GM12864 (cell line): ENCODE measurements at places on chromosomes 5 and 9.

DNA sequence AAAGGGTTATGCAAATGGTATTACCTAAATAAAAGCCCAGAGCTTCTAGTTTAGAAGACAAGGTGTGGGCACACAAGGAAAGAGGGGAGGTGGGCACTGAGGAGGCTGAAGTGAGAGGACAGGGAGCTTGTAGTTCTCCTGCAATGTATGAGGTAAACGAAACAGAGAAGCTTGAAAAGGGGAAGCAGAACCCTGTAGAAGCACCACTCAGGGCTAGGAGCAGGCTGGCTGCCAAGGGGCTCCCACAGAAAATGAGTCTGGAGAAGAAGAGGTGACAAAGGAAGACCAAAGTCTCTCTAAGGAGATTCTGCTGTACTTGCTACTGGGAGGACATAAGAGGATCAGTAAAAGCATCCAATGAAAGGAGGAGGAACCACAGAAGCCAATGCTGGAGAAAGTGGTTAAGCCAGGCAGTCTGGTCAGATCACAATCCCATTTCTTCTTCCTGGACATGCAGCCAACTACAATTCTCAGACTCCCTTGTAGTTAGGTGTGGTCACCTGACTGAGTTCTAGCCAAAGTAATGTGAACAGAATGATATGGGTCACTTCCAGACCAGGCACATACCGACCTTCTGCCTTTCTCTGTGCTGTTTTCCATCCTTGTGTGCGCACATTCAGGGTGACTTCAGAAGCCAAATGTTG, 174.5 kb upstream of the MAP3K1 start:
- peak; percentile 19 for DNase-seq

- no peak for DNase-seq
Observed at GRCh38 chr9:70778568-70778967, 342.9 kb downstream of the TRPM3 start.

DNA sequence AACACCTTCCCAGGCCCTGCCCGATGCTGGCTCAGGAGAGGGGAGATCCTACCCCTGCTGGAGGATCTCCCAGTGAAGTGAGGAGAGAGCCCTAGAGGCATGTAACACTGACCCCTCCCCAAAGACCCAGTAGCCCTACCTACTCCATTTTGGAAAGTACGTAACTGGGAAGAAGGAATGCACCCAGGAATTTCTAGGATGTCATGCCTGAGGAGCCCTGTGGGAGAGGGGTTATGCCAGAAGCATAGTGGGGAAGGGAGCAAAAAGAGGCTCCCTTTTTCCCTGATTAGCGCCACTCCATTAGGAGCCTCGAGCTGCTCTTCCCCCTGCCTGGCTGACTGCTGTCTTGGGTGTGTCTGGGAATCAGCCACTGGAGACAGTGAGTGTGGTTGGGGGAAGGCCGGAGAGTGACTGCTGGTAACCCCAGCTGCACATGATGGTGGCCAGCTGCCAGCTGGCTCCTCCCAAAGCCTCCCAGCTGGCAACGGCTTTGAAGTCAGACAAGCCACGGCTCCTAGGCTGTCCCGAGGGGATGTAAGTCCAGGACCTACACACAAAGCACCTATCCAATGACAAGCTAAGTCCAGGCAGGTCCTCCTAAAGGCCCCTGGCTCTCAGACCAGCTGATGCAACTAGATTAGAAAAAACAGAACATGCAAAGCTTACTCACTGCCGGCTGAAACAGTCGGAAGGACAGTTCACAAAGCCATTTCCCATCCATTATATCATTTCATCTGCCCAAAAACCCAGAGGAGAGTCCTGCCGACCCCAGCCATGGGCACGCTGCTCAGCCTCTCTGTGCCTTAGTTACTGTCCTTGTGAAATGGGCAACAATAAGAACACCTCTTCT, 136.5 kb upstream of the ABCA1 start:
- no peak for DNase-seq

DNA sequence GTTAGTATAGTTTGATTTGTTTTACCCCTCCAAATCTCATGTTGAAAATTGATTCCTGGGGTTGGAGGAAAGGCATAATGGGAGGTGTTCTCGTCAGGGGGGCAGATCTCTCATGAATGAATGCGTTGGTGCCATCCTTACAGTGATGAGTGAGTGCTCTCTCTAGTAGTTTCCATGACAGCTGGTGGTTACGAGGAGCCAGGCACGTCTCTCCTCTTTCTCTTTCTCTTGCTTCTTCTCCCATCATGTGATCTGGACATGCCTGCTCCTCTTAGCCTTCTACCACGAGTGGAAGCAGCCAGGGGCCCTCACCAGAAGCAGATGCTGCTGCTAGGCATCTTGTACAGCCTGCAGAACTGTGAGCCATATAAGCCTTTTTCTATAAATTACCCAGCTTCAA, 454.1 kb downstream of the EFNA5 start:
- DNase-seq: no peak

GRCh38 chr9:95091601-95092261, 225.8 kb downstream of the FANCC start:
- DNase-seq: no peak

DNA sequence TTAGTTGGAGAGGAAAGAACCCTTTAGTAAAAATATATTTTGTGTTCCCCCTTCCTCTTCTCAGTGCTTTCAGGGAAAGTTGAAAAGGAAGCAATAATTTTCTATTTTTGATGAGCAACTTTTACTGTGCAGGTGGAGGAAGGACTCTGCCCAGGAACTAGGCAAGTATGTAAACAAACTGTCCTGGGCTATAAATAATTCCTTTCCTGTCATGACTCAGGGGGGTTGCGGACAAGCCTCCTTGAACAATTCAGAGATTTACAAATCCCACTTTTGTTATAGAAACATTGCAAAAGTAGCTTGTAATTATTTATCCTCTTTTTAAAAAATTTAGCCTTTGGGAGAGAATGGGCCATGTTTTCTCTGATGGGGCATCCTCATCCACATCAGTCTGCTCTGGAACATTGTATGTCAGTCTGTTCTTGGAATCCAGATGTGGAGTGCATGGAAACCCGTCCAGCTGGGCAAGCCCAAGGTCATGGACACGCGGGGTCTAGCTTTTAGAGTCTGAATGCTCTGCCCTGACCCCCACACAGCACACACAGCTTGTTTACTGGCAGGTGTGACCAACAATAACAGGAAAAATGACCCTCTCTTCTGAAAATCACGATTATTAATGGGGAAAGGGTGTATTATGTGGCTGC, 127.6 kb downstream of the GADD45G start:
- DNase-seq: no peak

- no peak for DNase-seq
Observed at GRCh38 chr5:171600741-171601265, 181.4 kb downstream of the FGF18 start.
